PC-3 (cell line): ENCODE measurements at places on chromosomes 7 and 10. TPM values are rescaled to one million over a fixed set of nuclear protein-coding genes. Genes with fewer than 3 reads are reported as not detected.

- H3K36me3 ChIP-seq = no peaks in the 10 kb centered on the region
- peaks cover 12% of the 10 kb centered on the region for H3K4me1 ChIP-seq
- no peak for DNase-seq
- no peak overlapping the region for H3K27ac ChIP-seq
- H3K27me3 ChIP-seq = no peaks in the 10 kb centered on the region
These were observed 124.9 kb upstream of the HABP2 start for GRCh38 chr10:113427811-113428558.

GRCh38 chr7:13992596-13992964, 3.1 kb upstream of the ETV1 start:
- H3K4me1 ChIP-seq = peaks cover 14% of the 10 kb centered on the region
- H3K36me3 ChIP-seq = no peaks in the 10 kb centered on the region
- H3K27me3 ChIP-seq = no peaks in the 10 kb centered on the region

- no peak overlapping the region for H3K27ac ChIP-seq
- H3K4me3 ChIP-seq = no peak overlapping the region
- peak; percentile 25 for DNase-seq
- H3K4me1 ChIP-seq = no peaks in the 10 kb centered on the region
These were observed 93.9 kb downstream of the ADCYAP1R1 start for GRCh38 chr7:31146030-31146429.

- no peaks in the 10 kb centered on the region for H3K27me3 ChIP-seq
- peaks cover 35% of the 10 kb centered on the region for H3K4me1 ChIP-seq
- no peak for DNase-seq
These were observed 40.3 kb downstream of the DENND2A start for GRCh38 chr7:140600341-140600740.

GRCh38 chr7:142720986-142721385, 28.3 kb upstream of the PRSS1 start:
- no peak for DNase-seq
- H3K4me1 ChIP-seq = no peaks in the 10 kb centered on the region
- H3K27ac ChIP-seq = no peak overlapping the region

Gene SPDYE5
- 0.18 TPM in 1 of 2 replicates, not detected in the other for total RNA-seq

Gene EFCAB10
- 0.18 TPM in 1 of 2 replicates, not detected in the other for total RNA-seq

Gene CTBP2
- total RNA-seq = 78.9 and 97.2 TPM in 2 replicates

DNA sequence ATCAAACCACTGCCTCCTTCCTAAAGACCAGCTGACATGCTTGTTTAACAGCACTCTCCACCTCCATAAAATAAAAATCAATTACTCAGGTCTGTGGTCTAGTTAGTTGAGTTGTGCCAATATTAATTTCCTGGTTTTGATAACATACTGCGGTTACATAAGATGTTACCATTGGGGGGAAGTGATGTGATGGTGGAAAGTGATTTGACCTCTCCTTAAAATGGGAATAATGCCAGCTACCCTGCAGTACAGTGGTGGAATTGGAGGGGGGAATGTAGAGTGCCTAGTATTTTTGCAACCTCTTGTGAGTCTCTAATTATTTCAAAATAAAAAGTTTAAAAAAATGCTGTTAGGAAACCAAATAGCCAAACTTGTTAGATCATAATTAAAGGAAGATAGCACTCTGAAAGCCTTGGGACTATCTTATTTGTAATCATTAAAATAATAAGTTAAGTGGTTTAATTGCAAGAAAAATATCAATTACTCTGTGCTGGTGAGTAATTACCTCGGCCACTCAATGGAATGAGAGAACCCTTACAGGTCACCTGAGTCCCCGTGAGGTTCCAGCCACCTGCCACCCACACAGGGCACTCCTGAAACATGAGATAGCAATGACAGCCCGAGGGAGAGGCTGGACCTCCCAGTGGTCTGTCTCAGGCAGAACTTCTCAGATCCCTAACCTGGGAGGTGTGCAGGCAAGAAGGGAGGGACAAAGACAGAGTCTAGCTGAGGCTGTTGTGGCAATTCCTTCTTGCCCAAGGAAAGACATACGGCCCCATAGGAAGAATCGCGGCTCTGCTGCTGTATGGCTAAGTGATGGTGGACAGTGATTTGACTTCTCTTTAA, 94.1 kb downstream of the SH3PXD2A start:
- no peak overlapping the region for H3K4me3 ChIP-seq
- DNase-seq = peak; percentile 69
- H3K36me3 ChIP-seq = no peaks in the 10 kb centered on the region
- H3K4me1 ChIP-seq = peaks cover 73% of the 10 kb centered on the region
- no peaks in the 10 kb centered on the region for H3K27me3 ChIP-seq

Gene IFIT1B
- not detected in 2 replicates for total RNA-seq

Gene FAM131B
- 6.9 and 7.7 TPM in 2 replicates for total RNA-seq

- no peak for DNase-seq
- H3K27me3 ChIP-seq = no peaks in the 10 kb centered on the region
- H3K4me1 ChIP-seq = no peaks in the 10 kb centered on the region
- H3K4me3 ChIP-seq = no peak overlapping the region
These were observed 11.8 kb upstream of the GALNT17 start for GRCh38 chr7:71120096-71120495.

Gene NFE2L3
- total RNA-seq = 40.0 and 45.2 TPM in 2 replicates

- DNase-seq = no peak
- peaks cover 24% of the 10 kb centered on the region; the same call in 1 of the 2 replicates for H3K36me3 ChIP-seq
- H3K4me1 ChIP-seq = no peaks in the 10 kb centered on the region
- H3K27ac ChIP-seq = no peak overlapping the region
- H3K27me3 ChIP-seq = no peaks in the 10 kb centered on the region
These were observed 113.9 kb downstream of the CYTH3 start for GRCh38 chr7:6158424-6159096.

DNA sequence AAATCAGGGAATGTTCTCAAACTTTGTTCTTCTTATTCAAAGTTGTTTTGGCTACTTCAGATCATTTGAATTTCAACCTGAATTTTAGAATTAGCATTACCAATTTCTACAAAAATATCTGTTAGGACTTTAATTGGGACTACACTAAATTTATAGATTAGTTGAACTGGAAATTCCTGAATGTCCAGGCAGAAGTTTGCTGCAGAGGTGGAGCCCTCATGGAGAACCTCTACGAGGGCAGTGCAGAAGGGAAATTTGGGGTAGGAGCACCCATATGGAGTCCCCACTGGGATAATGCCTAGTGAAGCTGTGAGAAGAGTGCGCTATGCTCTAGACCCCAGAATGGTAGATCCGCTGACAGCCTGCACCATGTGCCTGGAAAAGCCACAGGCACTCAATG, 22.8 kb upstream of the AGMO start:
- no peak overlapping the region for H3K4me3 ChIP-seq
- no peak for DNase-seq
- no peaks in the 10 kb centered on the region for H3K27me3 ChIP-seq
- no peaks in the 10 kb centered on the region for H3K4me1 ChIP-seq
- H3K36me3 ChIP-seq = no peaks in the 10 kb centered on the region

DNA sequence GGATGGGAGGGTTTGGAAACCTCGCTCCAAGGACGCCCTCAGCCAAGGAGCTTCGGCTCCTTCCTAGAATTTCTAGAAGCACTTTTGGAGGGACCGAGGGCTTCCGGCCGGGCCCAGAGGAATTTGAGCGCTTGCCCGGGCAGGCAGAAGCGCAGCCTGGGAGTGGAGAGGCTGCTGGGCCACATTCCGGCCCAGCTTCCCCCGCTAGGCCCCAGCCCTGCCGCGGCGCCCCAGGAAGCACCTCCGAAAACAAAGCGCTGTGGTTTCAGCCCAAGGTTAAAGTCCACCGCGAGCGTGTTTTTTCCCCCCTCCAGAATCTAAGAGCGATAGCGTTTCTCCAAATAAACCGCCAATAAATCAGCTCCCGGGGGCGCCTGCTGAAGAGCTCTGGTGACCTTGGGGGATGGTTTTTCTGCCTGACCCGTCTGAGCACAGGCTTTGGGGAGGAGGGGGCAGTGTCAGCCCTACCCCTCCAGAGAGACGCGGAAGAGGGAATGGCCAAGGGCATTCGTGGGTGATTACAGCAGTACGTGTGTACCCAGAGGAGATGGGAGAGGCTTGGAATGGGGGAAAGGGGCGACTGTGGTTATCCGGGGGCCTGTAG, 5.7 kb upstream of the TNRC18 start:
- H3K4me3 ChIP-seq = peak overlapping the region; percentile 83
- peaks cover 24% of the 10 kb centered on the region; the same call in 1 of the 2 replicates for H3K4me1 ChIP-seq
- H3K36me3 ChIP-seq = no peaks in the 10 kb centered on the region
- peak overlapping the region; percentile 92 for H3K27ac ChIP-seq
- peak; percentile 40 for DNase-seq

- no peaks in the 10 kb centered on the region for H3K27me3 ChIP-seq
- H3K36me3 ChIP-seq = no peaks in the 10 kb centered on the region; the same call in 1 of the 2 replicates
- H3K4me1 ChIP-seq = no peaks in the 10 kb centered on the region
- H3K27ac ChIP-seq = no peak overlapping the region
- H3K4me3 ChIP-seq = no peak overlapping the region
- no peak for DNase-seq
These were observed 39.7 kb downstream of the RNF32 start for GRCh38 chr7:156680281-156680680.

- H3K36me3 ChIP-seq = no peaks in the 10 kb centered on the region
- no peak overlapping the region for H3K27ac ChIP-seq
- no peaks in the 10 kb centered on the region for H3K4me1 ChIP-seq
- H3K27me3 ChIP-seq = no peaks in the 10 kb centered on the region
These were observed 107.7 kb downstream of the GRID1 start for GRCh38 chr10:86258941-86259340.

Gene BMI1
- total RNA-seq = 119 and 124 TPM in 2 replicates

Gene TRUB1
- total RNA-seq = 21.7 and 28.0 TPM in 2 replicates

Gene FANK1
- total RNA-seq = 0.95 and 2.4 TPM in 2 replicates

DNA sequence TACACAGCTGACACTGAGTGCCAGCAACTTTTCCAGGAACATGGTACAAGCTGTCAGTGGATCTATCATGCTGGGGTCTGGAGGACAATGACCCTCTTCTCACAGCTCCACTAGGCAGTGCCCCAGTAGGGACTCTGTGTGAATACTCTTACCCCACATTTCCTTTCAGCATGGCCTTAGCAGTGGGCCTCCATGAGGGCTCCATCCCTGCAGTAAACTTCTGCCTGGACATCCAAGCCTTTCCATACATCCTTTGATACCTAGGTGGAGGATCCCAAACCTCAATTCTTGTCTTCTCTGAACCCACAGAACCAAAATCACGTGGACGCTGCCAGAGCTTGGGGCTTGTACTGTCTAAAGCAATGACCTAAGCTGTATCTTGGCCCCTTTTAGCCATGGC, 116.8 kb downstream of the IQUB start:
- H3K4me3 ChIP-seq = no peak overlapping the region
- H3K27me3 ChIP-seq = no peaks in the 10 kb centered on the region
- H3K36me3 ChIP-seq = no peaks in the 10 kb centered on the region

Gene VAX1
- total RNA-seq = 0.12 and 0.98 TPM in 2 replicates

DNA sequence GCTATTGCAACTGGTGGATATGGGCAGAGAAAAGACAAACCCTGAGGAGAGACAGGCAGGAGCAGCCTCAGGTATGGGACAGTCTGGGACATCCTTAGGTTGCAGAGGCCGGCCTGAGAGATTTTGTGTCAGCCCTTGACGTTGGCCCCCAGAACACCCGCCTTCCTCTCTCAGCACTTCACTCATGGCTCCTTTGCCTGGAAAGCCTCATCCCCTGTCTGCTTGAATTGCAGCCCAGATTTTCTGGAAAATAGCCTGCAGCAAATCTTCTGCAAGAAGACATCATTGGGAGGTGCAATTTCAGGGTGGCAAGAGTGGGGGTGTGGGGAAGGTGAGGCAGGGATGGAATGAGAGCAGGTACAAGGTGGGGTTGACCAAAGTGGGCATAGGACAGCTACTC, 2.2 kb upstream of the FRMD4A start:
- no peak overlapping the region for H3K27ac ChIP-seq
- DNase-seq = no peak
- no peaks in the 10 kb centered on the region for H3K4me1 ChIP-seq
- H3K27me3 ChIP-seq = peaks cover 29% of the 10 kb centered on the region; the same call in 1 of the 2 replicates
